ENCODE measurements at places on chromosomes 13 and 19.

GRCh38 chr19:29277102-29277501 lies 64.2 kb upstream of the UQCRFS1 start:
- DNase-seq = no peak

GRCh38 chr13:64480672-64481071 lies 2749.5 kb downstream of the PCDH9 start:
- no peak for DNase-seq

DNA sequence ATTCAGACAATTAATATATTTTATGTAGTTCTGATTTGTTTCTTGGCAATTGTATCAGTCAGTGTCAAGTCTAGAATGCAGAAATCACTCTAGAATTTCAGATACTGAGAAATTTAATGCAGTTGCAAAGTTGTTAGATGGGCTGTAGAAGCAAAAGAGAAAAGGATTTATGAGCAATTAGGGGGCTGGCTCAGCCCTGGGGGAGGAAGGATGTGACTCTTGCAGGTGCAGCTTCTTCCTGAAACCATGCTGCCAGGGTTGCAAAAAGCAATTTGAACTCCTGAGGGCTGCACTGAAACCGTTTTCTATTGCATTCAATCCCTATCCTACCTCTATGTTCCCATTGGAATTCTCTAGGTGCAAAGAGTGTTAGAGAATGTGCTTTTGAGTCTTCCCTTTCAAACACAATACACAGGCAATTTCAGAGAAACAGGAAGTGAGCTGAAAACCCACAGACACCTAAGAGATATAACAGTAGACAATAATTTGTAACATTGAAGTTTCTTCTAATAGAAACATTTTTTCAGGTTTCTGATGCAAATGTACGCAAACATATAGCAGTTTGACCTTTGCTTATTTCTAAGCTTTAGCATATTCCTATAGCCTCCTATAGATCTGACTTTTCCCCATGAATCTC lies 814.7 kb upstream of the ATXN8OS start:
- no peak for DNase-seq

- DNase-seq = peak; percentile 23
Observed at GRCh38 chr19:17183858-17184321, 31.3 kb upstream of the USE1 start.

DNA sequence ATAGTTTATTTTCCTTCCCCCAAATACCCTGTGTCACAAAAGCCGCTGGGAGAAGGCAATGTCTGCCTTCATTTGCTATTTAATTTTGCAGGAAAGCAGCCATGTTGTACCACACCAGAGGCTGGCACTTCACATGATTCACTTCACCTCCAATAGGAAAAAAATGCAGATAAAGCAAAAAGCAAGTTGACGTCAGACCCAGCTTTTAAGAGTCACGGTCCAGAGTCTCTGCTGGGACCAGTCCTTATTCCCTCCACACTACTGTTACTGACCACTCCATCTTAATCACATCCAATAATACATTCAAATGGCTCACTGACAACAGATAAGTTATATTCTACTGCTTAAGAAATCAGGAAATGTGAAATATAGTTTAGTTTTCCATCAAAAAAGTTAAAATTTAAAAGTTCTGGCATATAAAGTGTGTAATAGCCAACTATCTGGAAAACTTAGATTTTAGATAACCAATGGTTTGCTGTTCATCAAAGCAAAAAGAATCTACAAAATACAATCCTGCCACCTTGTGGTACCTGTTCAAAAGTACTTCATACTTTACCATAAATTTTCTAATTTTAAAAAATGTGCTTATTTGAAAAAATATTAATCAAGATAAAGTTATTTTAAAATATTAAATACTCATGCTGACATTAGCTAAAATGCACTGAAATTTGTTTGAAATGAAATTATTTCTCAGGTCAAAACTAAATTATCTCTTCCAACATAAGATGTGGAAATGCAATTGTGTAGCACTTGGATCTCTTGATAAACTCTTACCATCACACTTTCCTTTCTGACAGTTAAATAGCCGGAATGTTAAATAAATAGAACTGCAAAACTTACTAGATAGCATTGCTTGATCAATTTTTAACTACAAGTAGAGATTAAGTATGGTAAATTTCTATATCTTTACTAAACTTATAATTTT lies 97.3 kb downstream of the SERP2 start:
- DNase-seq = no peak

Data from GM18507 (cell line).